Hepatocyte (in vitro differentiated cells): ENCODE measurements at places on chromosomes 4 and X.

GRCh38 chr4:168451744-168452390, 28.4 kb downstream of the DDX60L start:
- peak; percentile 15 for DNase-seq
- no peak overlapping the region for H3K27ac ChIP-seq
- H3K4me1 ChIP-seq: no peaks in the 10 kb centered on the region
- H3K36me3 ChIP-seq: no peaks in the 10 kb centered on the region

DNA sequence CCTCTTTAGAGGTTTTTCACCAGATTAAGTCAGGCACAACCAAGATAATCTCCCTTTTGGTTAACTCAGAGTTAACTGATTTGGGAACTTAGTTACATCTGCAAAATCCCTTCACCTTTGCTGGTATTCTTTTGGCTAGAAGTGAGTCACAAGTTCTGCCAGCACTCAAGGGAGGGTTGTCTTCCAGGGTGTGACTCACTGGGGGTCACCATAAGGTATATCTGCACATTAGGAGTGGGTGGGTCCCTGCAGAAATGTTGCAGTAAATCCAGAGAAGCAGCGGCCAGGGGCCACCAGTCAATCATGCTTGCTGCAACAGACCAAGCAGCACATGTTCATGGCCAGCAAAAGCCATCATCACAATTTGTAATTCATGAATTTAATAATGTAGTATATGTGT, 59.8 kb upstream of the MAML3 start:
- H3K4me1 ChIP-seq: peaks cover 7% of the 10 kb centered on the region
- no peaks in the 10 kb centered on the region for H3K27me3 ChIP-seq
- H3K36me3 ChIP-seq: no peaks in the 10 kb centered on the region
- peak; percentile 12 for DNase-seq

- no peak overlapping the region for H3K4me3 ChIP-seq
- no peaks in the 10 kb centered on the region for H3K4me1 ChIP-seq
- no peak overlapping the region for H3K27ac ChIP-seq
- H3K27me3 ChIP-seq: no peaks in the 10 kb centered on the region
- no peaks in the 10 kb centered on the region for H3K36me3 ChIP-seq
Observed at GRCh38 chr4:54526560-54526959, 131.2 kb upstream of the KIT start.

DNA sequence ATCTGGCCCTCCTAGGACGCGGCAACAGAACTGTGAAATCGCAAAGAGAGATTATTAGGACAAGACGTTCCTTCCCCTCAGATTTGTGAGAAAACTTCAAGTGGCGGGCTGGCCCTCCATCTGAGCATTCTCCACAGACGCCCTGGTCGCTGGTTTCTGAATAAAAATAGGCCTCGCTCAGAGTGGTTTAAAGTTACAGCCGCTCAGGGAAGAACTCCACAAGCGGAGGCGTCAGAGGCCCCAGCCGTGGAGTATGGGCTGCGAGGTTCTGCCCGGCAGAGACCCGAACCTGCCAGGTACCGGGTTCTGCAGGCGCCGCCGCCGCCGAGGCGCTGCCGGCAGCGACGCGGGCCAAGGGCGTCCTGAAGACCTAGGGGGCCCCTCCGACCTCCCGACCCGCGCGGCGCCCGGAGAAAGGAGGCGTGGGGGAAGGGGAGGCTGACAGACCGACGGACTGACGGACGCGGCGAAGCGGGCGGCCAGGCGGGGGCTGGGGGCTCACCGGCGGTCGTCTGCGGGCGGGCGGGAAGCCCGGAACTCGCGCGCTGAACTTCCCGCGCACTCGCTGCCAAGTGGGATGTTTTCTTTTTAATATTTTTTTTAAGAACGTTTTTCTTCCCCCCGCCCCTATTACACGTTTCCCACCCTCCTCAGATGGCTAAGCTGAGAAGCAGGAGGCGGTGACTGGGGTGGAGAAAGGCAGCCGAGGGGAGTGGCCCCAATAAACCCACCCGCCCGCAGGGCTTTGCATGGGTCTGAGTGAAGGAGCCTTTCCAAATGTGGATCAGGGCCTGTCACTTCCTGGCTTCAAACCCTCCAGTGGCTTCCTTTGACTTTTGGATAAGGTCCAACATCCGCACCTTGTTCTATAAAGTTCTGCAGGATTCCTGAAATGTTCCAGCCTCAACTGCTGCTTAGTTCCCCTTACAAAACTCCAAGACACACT, at the start of gene PABPC4L:
PABPC4L (minus strand) TSS at position 574 of the 946 bp plus-strand sequence. CDS start 770 bp downstream, outside the sequence.
- no peaks in the 10 kb centered on the region for H3K36me3 ChIP-seq
- no peaks in the 10 kb centered on the region for H3K4me1 ChIP-seq
- no peaks in the 10 kb centered on the region for H3K27me3 ChIP-seq
- H3K27ac ChIP-seq: peak within 1 kb of the TSS; percentile 75
- peak within 1 kb of the TSS; percentile 36 for H3K4me3 ChIP-seq
- peak; percentile 57 for DNase-seq

- H3K4me3 ChIP-seq: no peak overlapping the region
- DNase-seq: no peak
- H3K36me3 ChIP-seq: no peaks in the 10 kb centered on the region
- peak overlapping the region; percentile 27 for H3K27ac ChIP-seq
Observed at GRCh38 chr4:98739751-98740150, 81.3 kb upstream of the TSPAN5 start.

DNA sequence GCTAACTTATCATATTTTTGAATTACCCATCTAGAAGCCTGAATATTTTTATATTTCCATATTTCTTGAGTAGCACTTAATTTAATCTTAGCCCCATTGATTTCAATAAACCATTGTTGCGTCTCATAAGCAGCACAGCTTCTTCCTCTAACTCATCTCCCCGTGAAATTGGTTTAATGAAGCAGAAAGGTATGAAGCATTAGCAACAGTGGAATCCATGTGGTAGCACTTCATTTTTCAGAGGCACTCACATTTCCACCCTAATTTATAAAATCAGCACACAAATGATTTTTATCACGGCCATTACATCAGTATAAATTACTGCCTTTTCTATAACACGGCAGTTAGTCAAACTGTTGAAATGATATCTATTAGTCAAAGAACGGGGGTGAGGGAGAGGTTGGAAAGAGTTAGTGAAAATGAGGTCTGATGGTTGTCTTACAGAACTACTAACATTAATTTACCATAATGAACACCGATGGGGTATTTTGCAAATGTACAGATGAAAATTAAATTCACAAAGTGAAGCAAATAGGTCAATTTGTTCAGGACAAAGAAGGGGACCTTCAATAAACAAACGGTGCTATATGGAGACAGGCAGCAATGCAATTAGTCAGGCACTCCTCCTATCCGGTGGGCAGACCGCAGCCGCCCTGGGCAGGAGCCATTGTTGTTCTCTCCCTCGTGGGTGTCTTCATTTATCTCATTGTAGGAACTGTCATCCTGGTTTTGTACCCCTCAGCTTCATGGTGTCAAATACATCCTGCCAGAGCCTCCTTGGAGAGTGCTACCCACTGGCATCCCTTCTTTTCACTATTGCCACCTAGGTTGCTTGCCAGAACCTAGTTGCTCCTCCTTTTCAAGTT, 205.7 kb downstream of the SOX3 start:
- no peak overlapping the region for H3K27ac ChIP-seq
- H3K4me3 ChIP-seq: no peak overlapping the region
- no peaks in the 10 kb centered on the region for H3K36me3 ChIP-seq

DNA sequence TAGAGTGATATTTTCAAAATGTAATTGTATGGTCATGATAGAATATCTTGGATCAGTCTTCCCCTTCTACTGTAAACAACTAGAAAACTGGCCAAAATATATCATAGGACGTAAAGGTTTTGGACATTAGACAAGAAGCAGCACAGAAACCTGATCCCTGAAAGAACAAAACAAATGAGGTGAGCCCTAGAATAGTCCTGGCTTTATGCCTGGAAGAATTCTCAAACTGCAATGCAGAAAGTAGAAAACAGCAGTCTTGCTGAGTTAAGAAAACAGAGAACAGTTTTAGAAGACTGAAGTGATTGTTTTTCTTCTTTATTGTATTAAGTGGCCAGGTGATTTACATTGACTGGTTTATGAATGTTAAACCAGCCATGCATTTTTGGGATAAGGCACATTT, 19.5 kb downstream of the NSUN7 start:
- H3K27ac ChIP-seq: no peak overlapping the region
- no peak overlapping the region for H3K4me3 ChIP-seq
- no peaks in the 10 kb centered on the region for H3K27me3 ChIP-seq
- DNase-seq: no peak
- no peaks in the 10 kb centered on the region for H3K4me1 ChIP-seq
